Stimulated activated CD4-positive, alpha-beta T cell treated with anti-CD3 and anti-CD28 coated beads, TNF-alpha, amount 100 ng/mL, for 4 hours (primary cell): ENCODE measurements at places on chromosomes 5 and 9.

DNA sequence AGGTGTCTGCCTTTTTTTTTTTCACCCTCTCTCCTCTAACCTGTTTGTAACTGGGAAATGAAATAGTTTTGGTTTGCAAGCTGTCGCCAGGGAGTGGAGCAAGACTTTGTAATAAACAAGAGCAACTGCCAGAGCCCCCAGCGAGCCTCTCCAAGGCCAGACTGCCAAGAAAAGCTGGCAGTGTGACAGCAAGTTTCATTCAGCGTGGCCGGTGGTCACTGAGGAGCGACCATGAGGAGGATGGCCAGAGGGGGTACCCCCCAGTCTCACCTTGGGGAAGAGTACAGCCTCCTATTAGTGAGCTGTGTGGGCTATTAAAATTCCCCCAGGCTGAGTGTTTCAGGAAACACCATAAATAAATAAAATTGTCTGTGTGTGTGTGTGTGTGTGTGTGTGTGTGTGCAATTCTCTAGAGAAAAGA lies 49.9 kb downstream of the ZFAND5 start:
- no peak for DNase-seq

- no peak for DNase-seq
Observed at GRCh38 chr5:78806544-78806943, 158.0 kb upstream of the LHFPL2 start.

- DNase-seq: no peak
Observed at GRCh38 chr5:150245111-150245789, 44.3 kb downstream of the CAMK2A start.

- DNase-seq: no peak
Observed at GRCh38 chr5:66742896-66743247, 146.7 kb downstream of the MAST4 start.

DNA sequence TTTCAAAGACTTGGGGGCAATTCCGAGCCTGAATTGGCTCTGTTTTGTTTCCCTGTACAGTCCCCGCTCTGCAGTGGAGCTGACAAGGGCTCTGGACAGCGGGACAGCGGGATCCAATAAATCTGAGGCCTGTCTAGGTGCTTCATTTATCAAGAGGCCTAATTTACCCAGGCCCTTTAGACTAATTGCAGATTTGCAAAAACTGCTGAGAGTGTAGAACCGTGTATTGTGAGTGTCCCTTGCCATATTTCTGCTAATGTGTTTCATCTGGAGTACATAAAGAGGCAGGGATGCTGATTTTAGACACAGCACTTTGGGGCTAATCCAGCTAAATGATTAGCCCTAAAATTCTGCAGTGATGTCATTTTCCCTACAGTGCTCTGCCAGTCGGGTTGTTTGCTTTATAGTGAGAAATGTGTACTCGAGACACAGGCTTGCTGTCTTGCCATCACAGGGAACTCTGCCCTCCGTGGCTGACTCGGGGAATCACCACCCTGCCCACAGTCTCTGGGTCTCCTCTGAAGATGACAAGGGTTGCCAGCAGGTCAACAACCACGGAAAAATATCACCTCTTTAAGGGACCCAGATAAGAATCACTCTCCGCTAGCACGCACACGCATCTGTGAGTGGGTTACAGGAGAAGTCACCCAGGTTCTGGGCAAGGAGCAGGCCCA lies 592.0 kb downstream of the BNC2 start:
- DNase-seq: no peak

DNA sequence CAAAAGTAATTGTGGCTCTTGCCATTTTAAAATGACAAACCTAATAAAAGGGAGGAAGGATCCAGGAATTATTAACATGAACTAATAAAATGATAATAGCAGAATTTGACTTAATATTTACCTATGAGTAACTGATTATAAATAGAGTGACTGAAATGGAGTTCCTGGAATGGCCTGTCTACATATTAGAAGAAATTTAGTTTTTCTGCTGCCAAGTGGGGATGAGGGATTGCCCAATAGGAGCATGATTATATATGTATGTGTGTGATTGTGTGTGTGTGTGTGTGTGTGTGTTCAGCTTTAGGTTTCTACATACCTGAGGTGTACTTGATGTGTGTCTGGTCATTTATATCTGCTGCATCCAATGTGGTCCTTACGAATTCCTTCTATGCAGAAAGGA lies 36.6 kb upstream of the ITGA1 start:
- no peak for DNase-seq

DNA sequence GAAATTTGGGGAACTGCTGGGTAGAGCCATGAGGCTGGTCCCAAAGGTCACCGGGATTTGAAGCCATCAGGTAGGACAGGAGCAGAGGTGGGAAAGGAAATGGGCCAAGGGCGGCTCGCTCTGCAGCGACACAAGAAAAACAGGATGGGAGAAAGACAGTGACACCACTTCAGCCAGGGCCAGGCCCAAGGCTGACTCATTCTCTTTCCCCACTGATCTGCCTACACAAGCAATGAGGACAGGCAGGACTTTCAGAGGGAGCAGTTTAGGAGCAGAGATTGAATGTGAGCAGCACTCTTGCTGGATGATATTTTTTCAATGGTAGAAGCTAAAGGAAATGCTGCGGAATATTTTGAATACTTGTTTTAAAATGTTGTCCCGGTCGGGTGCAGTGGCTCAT lies 3.5 kb downstream of the RUFY1 start:
- DNase-seq: no peak

- no peak for DNase-seq
Observed at GRCh38 chr5:96176022-96176421, 214.4 kb upstream of the ELL2 start.

DNA sequence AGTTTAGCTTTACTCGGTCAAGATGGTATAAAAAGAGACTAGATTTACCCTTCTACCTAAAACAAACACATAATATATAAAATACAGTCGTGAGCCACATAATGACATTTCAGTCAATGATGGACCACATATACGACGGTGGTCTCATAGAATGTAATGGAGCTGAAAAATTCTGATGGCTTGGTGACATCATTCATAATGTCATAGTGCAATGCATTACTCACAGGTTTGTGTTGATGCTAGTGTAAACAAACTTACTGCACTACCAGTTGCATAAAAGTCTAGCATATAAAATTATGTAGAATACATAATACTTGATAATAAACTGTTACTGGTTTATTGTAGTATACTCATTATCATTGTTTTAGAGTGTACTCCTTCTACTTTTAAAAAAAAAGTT lies 115.9 kb upstream of the GDNF start:
- DNase-seq: no peak

GRCh38 chr9:115196919-115197318 lies 79.0 kb upstream of the TNC start:
- no peak for DNase-seq

GRCh38 chr5:10793785-10794184 lies 32.8 kb upstream of the DAP start:
- no peak for DNase-seq

DNA sequence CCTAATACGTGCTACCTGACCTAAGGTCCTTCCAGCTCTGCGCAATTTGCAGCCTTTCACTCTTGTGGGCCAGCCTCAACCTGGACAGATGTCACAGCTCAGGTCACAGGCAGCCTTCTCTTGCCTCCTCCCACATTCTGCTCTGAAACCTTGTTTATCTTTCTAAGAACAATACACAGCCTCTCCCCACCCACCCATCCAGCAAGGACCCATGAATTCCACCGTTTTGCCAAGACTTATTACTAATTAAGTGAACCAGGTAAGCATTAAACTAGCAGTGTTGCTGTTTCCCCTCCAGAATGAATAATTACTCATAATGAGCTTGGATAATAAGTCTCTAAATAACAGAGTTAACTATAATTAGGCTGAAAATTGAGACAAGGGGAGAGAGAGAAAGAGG lies 11.0 kb downstream of the FABP6 start:
- no peak for DNase-seq

GRCh38 chr5:177132136-177133095 lies 1.2 kb upstream of the NSD1 start:
- no peak for DNase-seq

GRCh38 chr5:81768935-81769452 lies 18.1 kb upstream of the SSBP2 start:
- DNase-seq: no peak

GRCh38 chr9:36967997-36968396 lies 66.1 kb downstream of the PAX5 start:
- DNase-seq: no peak

GRCh38 chr5:2003206-2003605 lies 120.5 kb upstream of the IRX4 start:
- no peak for DNase-seq

DNA sequence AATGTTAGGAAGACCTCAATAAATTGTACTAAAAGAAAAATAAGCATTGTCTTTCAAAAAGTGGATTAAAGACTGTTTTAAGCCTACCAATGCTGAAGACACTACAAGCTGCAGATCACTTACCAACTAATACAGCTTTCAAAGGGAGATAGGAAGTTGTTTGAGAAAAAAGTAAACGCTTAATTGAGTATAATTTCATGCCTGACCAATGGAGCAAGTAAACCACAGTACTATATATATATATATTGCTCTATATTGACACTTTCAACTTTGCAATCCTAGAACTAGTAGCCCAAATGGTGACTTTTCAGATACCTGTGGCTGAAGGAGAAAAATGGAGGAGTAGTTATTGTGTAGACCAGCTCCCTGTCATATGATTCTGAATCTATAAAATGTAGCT lies 85.7 kb downstream of the FREM1 start:
- no peak for DNase-seq

GRCh38 chr9:82894961-82895821 lies 167.8 kb downstream of the RASEF start:
- DNase-seq: no peak

GRCh38 chr5:15852217-15852616 lies 327.4 kb downstream of the MARCHF11 start:
- no peak for DNase-seq

- DNase-seq: no peak
Observed at GRCh38 chr5:128101676-128102075, 18.1 kb downstream of the SLC12A2 start.

GRCh38 chr5:119312403-119312802 lies 43.4 kb upstream of the TNFAIP8 start:
- DNase-seq: no peak
